ENCODE measurements at places on chromosomes 3 and 15.

- DNase-seq, result no peak
Measured at GRCh38 chr15:91853511-91853947, at the start of gene SLCO3A1. TSS of gene SLCO3A1 (plus strand) at chr15:91853708.

- DNase-seq, result no peak
Measured at GRCh38 chr15:65979837-65980236, 110.5 kb downstream of the RAB11A start.

DNA sequence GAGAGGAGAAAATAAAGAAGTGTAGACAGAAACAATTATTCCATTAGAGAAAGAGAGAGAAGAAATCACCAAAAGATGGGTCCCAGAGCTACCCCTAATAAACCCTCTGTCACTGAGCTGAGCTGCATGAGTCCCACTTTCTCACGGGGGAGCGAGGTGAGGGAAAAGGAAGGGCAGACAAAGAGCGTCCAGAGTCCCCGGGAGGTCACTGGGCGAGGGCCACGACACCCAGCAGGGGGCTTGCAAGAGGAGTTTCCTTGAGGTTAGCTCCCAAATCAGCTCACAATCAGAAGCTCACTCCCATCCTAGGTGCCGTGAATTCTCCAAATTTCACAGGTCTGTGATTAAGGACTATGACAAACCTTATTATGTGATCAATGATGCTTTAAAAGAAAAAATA lies 62.3 kb downstream of the XXYLT1 start:
- no peak for DNase-seq

- no peak for DNase-seq
Measured at GRCh38 chr3:40615110-40615915, 90.6 kb downstream of the ZNF621 start.

GRCh38 chr3:110494728-110495127 lies 576.9 kb upstream of the NECTIN3 start:
- no peak for DNase-seq

- no peak for DNase-seq
Measured at GRCh38 chr3:196966526-196967401, 1.9 kb downstream of the PIGZ start.

- DNase-seq, result no peak
Measured at GRCh38 chr15:90987561-90988141, 6.7 kb downstream of the PRC1 start.

- DNase-seq, result no peak
Measured at GRCh38 chr3:13415997-13416793, 3.9 kb downstream of the NUP210 start.

GRCh38 chr15:99509686-99510461 lies 55.9 kb upstream of the MEF2A start:
- no peak for DNase-seq

GRCh38 chr3:100042166-100042981 lies 71.9 kb downstream of the FILIP1L start:
- DNase-seq, result no peak

DNA sequence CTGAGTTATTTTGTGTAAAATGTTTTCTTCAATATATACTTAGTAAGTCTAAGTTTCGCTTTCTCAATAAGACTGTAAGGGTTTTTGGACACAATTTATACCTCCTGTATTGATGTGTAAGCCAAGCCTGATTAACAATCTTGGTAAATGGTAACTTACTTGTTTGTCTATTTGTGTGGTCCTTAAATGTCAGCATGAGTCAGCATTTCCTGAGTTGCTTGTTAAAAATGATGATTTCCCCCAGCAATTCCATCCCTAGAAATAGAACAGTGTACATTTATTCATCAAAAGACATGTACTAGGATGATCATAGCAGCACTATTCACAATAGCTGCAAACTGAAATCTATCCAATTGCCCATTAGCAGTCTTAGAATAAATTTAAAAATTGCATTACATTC lies 53.4 kb upstream of the LRIG1 start:
- no peak for DNase-seq

DNA sequence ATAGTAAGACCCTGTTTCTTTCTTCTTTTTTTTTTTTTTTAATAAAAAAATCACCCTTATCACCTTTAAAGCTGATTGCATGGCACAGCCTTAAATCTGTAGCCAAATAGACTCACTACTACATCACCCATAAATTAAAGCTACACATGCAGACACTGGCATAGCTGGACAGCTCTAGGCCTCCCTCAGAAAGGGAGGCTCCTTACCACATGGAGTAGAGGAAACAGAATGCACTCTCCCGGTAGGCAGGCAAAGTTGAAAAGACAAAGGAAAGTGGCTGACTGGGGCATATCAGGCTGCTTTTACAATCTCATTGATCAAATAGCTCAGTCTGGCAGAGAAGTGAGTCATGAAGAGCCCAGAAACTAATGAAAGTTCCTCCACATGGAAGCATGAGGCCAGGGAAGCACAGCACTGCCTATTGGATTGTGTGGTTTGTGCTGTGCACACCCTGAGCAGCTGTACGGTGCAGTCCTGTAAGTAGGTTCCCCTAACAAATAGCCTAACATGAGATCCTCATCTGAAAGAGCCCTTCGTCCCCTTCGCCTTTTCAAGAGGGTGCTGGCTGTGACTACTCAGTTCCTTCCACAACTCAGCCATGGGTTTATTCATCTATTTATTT lies 32.7 kb upstream of the FAM98B start:
- no peak for DNase-seq

DNA sequence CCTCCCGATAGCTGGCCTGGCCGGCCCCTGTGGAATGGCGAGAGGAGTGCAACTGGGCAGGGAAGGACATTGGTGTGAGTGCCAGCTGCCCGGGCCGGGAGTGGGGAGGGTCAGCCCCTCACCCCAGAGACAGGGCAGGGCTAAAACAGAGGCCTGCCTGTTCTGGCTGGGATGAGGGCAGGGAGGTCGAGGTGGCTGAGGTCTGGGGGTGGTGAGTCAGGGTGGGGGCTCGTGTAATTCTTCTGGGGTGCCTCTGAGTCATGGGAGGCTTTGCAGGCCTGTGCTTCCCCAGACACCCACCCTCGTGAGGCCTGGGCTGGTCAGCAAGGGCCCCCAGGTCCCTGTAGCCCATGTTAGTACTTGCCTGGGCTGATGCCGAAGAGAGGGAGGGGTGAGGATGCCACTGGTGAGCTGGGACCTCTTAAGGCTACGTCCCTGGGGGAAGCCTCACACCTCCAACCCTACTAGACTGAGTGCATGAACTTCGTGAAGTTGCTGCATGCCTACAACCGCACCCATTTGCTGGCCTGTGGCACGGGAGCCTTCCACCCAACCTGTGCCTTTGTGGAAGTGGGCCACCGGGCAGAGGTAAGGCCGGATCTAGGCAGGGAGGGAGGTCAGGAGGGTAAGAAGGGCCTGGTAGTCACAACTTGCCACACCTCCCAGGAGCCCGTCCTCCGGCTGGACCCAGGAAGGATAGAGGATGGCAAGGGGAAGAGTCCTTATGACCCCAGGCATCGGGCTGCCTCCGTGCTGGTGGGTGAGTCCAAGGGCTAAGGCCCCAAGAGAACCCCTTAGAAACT lies 1.7 kb downstream of the SEMA3B start:
- no peak for DNase-seq

All from stimulated activated CD8-positive, alpha-beta memory T cell treated with anti-CD3 and anti-CD28 coated beads, Interleukin-7, amount 100 ng/mL, for 24 hours (primary cell).